ENCODE measurements at places on chromosomes 7 and 10. TPM values are rescaled to one million over a fixed set of nuclear protein-coding genes. Genes with fewer than 3 reads are reported as not detected.

The INPP5A gene
- 427 TPM for polyA plus RNA-seq

The NCF1 gene
- polyA plus RNA-seq, result not detected

The TSPAN15 gene
- 0.23 TPM for polyA plus RNA-seq

The LAMB4 gene
- polyA plus RNA-seq, result not detected

The C10orf90 gene
- polyA plus RNA-seq, result not detected

The BLNK gene
- 0.70 TPM for polyA plus RNA-seq

The SPAM1 gene
- polyA plus RNA-seq, result not detected

The OR2A5 gene
- polyA plus RNA-seq, result not detected

The ING3 gene
- 64.3 TPM for polyA plus RNA-seq

The LRRD1 gene
- polyA plus RNA-seq, result not detected

The ARL4A gene
- polyA plus RNA-seq, result 151 TPM

The XPNPEP1 gene
- polyA plus RNA-seq, result 12.9 TPM

The WDFY4 gene
- polyA plus RNA-seq, result not detected

The PIP4K2A gene
- 28.9 TPM for polyA plus RNA-seq

The ARHGEF35 gene
- polyA plus RNA-seq, result not detected

The PSMG3 gene
- 21.5 TPM for polyA plus RNA-seq

The DENND10 gene
- polyA plus RNA-seq, result 45.5 TPM

The MBL2 gene
- polyA plus RNA-seq, result not detected

The UCN3 gene
- not detected for polyA plus RNA-seq

The FAM53B gene
- polyA plus RNA-seq, result 0.08 TPM

The TRIM50 gene
- not detected for polyA plus RNA-seq
